IMR-90 (cell line): ENCODE measurements at places on chromosomes 2 and 18.

GRCh38 chr2:181984814-181985631 lies 630 bp upstream of the PPP1R1C start:
- peak; percentile 38 for DNase-seq

- DNase-seq, result no peak
Measured at GRCh38 chr18:29157057-29157780, 980.3 kb upstream of the CDH2 start.

GRCh38 chr2:151771599-151772358 lies 37.5 kb upstream of the NEB start:
- DNase-seq, result peak; percentile 94

DNA sequence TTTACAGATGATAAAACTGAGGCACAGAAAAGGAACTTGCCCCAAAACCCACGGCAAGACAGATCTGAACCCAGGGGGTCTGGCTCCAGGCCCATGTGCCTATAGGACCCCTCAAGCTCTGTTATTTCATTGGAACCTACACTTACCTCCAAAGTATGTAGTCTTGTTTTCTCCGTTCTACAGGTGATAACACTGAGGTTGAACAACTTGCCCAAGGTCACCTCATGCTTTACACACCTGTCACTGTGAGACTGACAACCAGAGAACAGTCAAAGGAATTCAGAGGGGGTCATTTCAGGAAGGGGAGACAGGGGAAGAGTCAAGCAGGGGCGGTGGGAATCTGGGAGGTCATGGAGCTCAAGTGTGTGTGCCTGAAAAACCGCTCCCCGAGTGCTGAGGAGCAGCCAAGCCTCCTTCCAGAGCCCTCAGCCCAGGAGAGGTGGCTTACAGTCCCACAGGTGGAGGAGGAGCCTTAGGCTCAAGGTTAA lies 47.7 kb downstream of the SERTAD2 start:
- DNase-seq, result no peak

- DNase-seq, result no peak
Measured at GRCh38 chr2:227903381-227903780, 31.9 kb downstream of the DAW1 start.

GRCh38 chr2:144082327-144082726 lies 437.6 kb downstream of the ZEB2 start:
- DNase-seq, result no peak

- no peak for DNase-seq
Measured at GRCh38 chr18:46842583-46842982, 74.7 kb downstream of the PIAS2 start.

- DNase-seq, result no peak
Measured at GRCh38 chr2:238450440-238450861, 23.7 kb downstream of the ASB1 start.
